Activated CD8-positive, alpha-beta memory T cell treated with anti-CD3 and anti-CD28 coated beads, Interleukin-2, amount 10 ng/mL, durations not matched to agents 7 days and 5 days (primary cell): ENCODE measurements at places on chromosomes 2 and 18. TPM values are rescaled to one million over a fixed set of nuclear protein-coding genes. Genes with fewer than 3 reads are reported as not detected.
A peak's percentile ranks its signal among the peaks of the same experiment; 100 is the strongest.

DNA sequence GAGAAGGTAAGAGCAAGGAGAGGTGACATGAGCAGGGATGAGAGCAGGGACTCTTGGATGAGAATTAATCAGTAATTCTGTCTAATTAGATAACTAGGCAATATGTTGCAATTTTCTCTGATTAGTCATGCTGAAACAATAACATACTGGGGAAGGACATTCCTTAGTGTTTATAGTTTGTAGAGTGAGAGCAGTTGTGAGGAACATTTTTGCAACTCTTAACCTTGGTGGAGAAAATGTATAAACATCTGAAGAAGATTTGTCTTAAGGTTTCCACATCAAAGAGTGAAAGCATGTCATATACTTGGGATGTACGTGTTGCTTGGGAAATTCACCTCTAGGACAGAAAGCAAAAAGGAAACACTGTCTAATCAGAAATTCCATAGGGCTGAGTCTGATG is 955.4 kb upstream of the FANCL start:
- H3K27me3 ChIP-seq, result no peaks in the 10 kb centered on the region
- H3K27ac ChIP-seq, result no peak overlapping the region
- DNase-seq, result no peak

GRCh38 chr2:241224018-241224850 is 35.8 kb downstream of the ANO7 start:
- H3K27ac ChIP-seq, result no peak overlapping the region
- DNase-seq, result no peak
- no peak overlapping the region for H3K4me3 ChIP-seq
- H3K4me1 ChIP-seq, result peaks cover 9% of the 10 kb centered on the region
- peaks cover 8% of the 10 kb centered on the region for H3K27me3 ChIP-seq

The SPP2 gene
- total RNA-seq, result not detected

DNA sequence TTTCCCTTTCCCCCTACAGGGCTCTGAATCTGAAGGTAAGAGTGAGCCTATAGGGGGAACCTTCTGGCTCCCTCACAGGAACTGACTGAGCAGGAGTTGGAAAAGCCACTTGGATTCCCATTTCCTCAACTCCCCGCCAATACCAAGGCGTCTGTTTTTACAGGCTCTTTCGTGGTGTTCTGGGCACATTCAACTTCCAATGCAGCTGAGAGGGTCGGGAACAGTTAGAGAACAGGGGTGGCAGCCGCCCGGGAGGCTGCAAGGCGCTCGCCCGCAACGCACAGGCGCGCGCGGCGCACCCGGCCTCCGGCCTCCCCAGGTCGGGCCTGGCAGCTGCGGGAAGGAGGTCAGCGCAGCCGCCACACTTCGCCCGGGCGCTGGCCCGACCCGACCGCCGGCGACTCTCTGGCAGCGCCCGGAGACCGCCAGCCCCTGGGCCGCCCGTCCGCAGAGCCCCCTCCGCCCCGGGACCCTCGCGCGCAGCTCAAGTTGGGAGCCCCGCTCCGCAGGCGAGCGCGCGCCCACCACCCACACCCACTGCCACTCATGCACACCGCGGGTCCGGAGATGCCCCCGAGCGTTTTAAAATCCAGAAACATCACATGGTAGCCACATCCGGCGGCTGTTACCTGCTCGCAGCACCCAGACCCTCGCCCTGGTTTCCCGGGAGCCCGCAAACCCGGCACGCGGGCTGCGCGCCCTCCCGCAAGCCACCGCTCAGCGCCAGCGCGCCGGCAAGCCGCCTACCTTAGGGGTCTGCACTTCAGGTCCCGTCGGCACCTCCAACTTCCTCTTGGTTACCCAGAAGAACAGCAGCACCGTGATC is 816 bp downstream of the GALNT14 start:
- DNase-seq, result no peak
- peak overlapping the region; percentile 43 for H3K4me3 ChIP-seq
- no peaks in the 10 kb centered on the region for H3K36me3 ChIP-seq

GRCh38 chr2:203400805-203401585 is 72.8 kb downstream of the ABI2 start:
- H3K27ac ChIP-seq, result no peak overlapping the region
- no peaks in the 10 kb centered on the region for H3K4me1 ChIP-seq
- peaks cover 28% of the 10 kb centered on the region for H3K36me3 ChIP-seq
- no peaks in the 10 kb centered on the region for H3K27me3 ChIP-seq
- H3K4me3 ChIP-seq, result no peak overlapping the region

GRCh38 chr18:22856870-22857269 is 76.3 kb upstream of the RBBP8 start:
- no peaks in the 10 kb centered on the region for H3K36me3 ChIP-seq
- H3K4me3 ChIP-seq, result no peak overlapping the region
- no peak for DNase-seq
- no peaks in the 10 kb centered on the region for H3K4me1 ChIP-seq

GRCh38 chr18:5414546-5414945 is 119.0 kb upstream of the ZBTB14 start:
- no peak overlapping the region for H3K27ac ChIP-seq
- no peak for DNase-seq
- H3K27me3 ChIP-seq, result peaks cover 14% of the 10 kb centered on the region
- H3K4me1 ChIP-seq, result no peaks in the 10 kb centered on the region

DNA sequence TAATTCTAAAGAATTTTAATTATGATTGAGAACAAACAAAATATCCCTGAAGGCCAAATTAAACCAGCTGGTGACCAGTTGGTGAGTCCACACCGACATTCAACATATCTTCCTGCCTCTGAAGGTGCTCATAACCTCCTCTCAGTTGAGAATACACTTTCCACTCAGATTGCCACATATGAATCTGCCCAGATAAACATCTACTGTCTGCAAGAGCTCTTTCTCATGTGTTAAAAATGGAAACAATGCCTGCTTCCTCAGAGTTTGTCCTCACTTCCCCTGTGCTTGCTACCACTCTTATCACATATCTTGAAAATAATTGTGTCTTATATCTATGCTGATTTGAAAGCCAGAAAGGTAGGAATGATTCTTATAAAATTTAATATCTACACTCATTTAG is 177.7 kb upstream of the GULP1 start:
- no peak overlapping the region for H3K27ac ChIP-seq
- H3K4me3 ChIP-seq, result no peak overlapping the region
- no peak for DNase-seq
- H3K4me1 ChIP-seq, result no peaks in the 10 kb centered on the region
- H3K36me3 ChIP-seq, result no peaks in the 10 kb centered on the region

- H3K27ac ChIP-seq, result peak overlapping the region; percentile 90
- H3K4me1 ChIP-seq, result peaks cover 99% of the 10 kb centered on the region
- H3K27me3 ChIP-seq, result no peaks in the 10 kb centered on the region
- peaks cover 46% of the 10 kb centered on the region for H3K36me3 ChIP-seq
Observed at GRCh38 chr2:98470851-98471255, 26.2 kb downstream of the INPP4A start.

- no peak overlapping the region for H3K27ac ChIP-seq
- H3K4me3 ChIP-seq, result no peak overlapping the region
- H3K4me1 ChIP-seq, result no peaks in the 10 kb centered on the region
- H3K27me3 ChIP-seq, result no peaks in the 10 kb centered on the region
- no peaks in the 10 kb centered on the region for H3K36me3 ChIP-seq
Observed at GRCh38 chr2:122357998-122358397, 602.5 kb downstream of the TSN start.

DNA sequence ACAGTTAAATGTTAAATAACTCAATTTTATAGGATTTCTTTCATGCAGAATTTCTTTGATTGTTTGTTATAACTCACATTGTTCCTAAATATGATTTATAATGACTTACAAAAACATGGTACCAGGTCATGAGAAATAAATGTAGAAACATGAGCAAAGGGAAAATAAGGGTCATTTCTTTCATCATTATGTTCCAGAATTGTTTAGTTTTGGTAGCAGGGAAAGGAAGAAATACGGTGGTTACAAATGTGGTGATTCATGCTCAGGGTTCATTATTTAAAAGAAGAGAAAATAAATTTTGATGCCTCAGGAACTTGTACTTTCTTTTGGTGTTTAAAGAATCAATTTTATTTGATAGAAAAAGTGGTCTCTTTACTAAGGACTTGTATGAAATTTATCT is 4.4 kb downstream of the LYPD6B start:
- H3K4me1 ChIP-seq, result no peaks in the 10 kb centered on the region
- peaks cover 77% of the 10 kb centered on the region for H3K27me3 ChIP-seq
- no peaks in the 10 kb centered on the region for H3K36me3 ChIP-seq
- H3K4me3 ChIP-seq, result no peak overlapping the region
- no peak overlapping the region for H3K27ac ChIP-seq

DNA sequence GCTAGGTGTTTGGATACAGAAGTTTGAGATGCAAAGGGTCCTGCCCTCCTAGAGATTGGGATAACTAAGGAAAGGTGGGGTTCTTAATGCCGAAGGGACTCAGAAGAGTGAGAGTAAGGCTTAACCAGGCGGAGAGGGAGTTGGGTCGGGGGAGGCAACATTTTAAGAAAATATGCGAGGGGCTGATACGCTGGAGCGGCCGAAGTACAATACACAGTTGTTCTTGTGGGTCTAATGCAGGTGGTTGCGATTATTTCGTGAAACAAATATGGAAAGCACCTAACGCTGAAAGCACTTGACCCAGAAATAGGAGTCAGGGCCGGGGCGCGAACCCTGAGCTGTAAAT is 344 bp upstream of the MRPL33 start:
- H3K27me3 ChIP-seq, result peaks cover 2% of the 10 kb centered on the region
- no peak for DNase-seq
- H3K36me3 ChIP-seq, result peaks cover 23% of the 10 kb centered on the region
- peak overlapping the region; percentile 100 for H3K4me3 ChIP-seq
